ENCODE measurements at places on chromosomes 7 and 10. TPM values are rescaled to one million over a fixed set of nuclear protein-coding genes. Genes with fewer than 3 reads are reported as not detected.

DNA sequence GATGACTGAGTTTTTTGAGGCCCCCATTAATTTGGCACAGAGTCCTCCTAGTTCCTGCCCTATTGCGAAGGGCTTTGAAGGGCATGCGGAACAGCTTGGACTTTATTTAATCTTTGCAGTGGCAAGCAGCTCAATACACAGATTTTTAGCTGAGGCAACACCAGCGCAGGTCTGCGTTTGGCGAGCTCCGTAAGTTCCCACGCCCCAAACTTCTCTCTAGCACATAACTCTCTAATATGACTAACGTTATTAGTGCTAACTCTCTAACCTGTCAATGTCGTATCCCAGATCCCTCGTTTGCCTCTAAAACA is 366 bp upstream of the TAF3 start:
- H3K27ac ChIP-seq: peak overlapping the region; percentile 14
- H3K27me3 ChIP-seq: peaks cover 16% of the 10 kb centered on the region
- H3K4me3 ChIP-seq: peak overlapping the region; percentile 93
- H3K4me1 ChIP-seq: peaks cover 24% of the 10 kb centered on the region
- no peaks in the 10 kb centered on the region for H3K36me3 ChIP-seq
- DNase-seq: no peak

Gene PKD2L1
- total RNA-seq: not detected

DNA sequence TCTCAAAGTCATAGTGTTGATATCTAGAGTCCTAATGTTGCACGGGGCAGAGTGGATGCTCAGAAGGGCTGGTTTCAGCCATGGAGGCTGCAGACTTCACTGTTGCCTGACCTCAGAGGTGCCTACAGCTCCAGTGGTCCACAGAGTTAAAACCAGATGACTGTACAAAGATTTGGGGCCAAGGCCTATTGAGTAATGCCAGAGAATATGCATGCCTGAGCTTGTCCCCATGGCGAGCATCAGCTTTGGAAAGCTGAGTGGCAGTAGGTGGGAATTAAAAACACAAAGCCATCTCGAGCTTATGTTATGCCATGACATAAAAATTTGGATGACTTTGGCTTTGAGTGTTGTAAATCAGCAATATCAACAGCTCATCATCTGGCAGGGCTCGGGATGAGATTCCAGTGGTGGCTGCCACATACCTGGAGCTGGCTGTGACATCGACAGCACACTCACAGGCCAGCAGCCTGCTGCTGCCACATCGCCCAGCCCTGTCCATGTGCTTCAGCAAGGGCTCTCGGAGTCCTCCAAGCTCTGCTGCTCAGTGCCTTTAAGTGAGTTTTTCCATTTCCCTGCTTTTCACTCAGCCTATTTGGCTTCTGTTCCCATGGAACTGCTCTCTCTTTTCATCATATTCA is 379.6 kb downstream of the TNS3 start:
- H3K36me3 ChIP-seq: no peaks in the 10 kb centered on the region
- H3K27me3 ChIP-seq: no peaks in the 10 kb centered on the region
- H3K4me3 ChIP-seq: no peak overlapping the region
- no peak for DNase-seq

DNA sequence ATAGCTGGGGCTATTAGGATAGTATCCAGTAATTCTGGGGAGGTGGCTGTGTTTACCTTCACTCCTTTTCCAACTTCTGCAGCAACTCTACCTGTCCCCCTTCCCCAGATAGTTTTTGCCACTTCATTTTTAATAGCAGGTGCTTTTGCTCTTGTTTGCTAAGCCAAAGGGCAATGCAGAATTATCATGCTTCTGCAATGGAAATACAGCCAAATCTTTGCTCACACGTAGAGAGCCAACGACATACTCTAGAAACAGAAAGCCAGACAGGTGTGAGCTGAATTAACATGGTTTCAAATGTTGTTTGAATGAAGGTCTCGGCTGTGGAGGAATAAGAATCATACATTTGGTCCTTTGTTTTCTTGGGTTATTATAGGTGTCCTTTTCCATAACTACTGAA is 14.4 kb downstream of the PLEKHS1 start:
- H3K4me1 ChIP-seq: no peaks in the 10 kb centered on the region
- no peaks in the 10 kb centered on the region for H3K36me3 ChIP-seq
- H3K4me3 ChIP-seq: no peak overlapping the region
- DNase-seq: no peak
- no peaks in the 10 kb centered on the region for H3K27me3 ChIP-seq
- H3K27ac ChIP-seq: no peak overlapping the region

DNA sequence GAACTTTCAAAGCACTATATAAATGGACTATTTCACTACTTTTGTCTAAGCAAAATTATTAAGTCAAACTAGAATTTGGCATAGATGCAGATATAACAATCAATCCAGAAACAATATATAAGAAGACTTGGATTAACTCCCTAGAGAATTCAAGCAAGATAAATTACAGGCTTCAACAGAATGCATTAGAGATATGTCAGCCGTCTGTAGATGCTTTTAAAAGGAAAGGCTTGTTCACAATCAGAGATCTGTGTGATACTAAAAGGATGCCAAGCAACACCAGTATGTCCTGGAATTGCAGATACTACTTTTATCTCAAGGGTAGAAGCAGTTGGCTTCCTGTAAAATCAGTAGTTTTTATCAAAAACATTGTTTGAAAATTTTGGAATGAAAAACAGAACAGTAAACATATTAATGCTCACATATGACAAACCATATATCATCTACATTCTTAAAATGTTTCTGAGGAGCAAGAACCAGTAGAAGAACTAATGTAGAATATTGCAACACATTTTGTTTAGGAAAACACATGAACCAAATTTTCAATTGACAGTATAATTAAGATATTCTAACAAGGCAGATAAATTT is 947.9 kb upstream of the LRRN3 start:
- no peaks in the 10 kb centered on the region for H3K4me1 ChIP-seq
- H3K36me3 ChIP-seq: no peaks in the 10 kb centered on the region
- DNase-seq: no peak
- H3K27ac ChIP-seq: no peak overlapping the region
- H3K27me3 ChIP-seq: no peaks in the 10 kb centered on the region
- no peak overlapping the region for H3K4me3 ChIP-seq

GRCh38 chr10:131806646-131807317 is 94.0 kb upstream of the PPP2R2D start:
- no peak for DNase-seq
- no peak overlapping the region for H3K4me3 ChIP-seq
- H3K27me3 ChIP-seq: no peaks in the 10 kb centered on the region
- no peaks in the 10 kb centered on the region for H3K36me3 ChIP-seq
- no peaks in the 10 kb centered on the region for H3K4me1 ChIP-seq

DNA sequence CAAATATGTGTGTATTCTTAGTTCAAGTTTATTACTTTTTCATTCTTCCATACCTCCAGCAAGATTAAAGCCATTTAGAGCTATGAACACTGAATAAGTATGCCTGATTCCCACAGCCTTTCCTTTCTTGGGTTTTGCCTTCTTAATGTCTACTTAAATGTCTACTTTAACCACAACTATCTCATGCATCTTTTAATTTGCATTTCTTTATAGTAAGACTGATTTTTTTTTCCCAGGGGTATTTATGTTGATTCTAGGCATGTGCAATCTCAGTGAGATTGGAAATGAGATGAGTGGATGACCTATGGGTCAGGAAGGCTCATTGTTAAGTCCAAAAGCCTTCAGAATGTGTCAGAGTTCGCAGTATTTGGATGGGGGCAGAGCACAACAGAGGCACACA is 3.6 kb downstream of the PCBD1 start:
- H3K4me3 ChIP-seq: no peak overlapping the region
- H3K27me3 ChIP-seq: no peaks in the 10 kb centered on the region
- H3K4me1 ChIP-seq: peaks cover 12% of the 10 kb centered on the region
- no peak overlapping the region for H3K27ac ChIP-seq
- H3K36me3 ChIP-seq: peaks cover 13% of the 10 kb centered on the region

Measured in T-cell (primary cell).